ENCODE measurements at places on chromosomes 2 and 18.

DNA sequence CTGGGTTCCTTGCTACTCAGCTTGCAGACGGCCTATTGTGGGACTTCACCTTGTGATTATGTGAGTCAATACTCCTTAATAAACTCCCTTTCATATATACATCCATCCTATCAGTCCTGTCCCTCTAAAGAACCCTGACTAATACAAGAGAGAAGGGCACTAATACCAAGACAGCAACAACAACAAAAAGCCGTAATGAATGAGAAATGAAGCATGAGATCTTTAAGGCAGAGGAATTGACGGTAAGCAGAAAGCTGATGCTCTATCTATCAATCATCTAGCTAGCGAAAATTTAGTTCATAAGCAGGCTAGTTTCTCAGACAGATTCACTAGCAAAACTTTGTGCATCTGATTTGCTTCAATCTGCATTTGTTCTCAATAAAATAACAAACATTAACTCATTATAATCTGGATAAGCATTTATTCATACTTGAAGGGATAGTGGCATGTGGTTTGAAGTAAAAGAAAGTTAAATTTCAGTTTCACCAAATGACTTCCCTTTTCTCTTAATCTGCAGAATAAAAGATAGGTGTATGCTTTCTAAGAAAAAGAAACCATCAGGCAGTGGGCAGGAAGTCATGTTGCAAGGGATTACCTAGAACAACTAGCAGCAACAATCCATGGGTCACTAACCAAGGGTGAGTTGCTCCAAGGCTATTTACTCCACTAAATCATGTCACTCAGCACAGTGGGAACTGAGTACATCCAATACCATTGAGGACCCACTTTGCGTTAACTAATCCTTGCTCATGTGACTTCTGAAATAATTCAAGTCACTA, 376.5 kb downstream of the TMEM182 start:
- no peak for DNase-seq

- no peak for DNase-seq
Measured at GRCh38 chr2:241110607-241111439, 8.7 kb upstream of the MTERF4 start.

DNA sequence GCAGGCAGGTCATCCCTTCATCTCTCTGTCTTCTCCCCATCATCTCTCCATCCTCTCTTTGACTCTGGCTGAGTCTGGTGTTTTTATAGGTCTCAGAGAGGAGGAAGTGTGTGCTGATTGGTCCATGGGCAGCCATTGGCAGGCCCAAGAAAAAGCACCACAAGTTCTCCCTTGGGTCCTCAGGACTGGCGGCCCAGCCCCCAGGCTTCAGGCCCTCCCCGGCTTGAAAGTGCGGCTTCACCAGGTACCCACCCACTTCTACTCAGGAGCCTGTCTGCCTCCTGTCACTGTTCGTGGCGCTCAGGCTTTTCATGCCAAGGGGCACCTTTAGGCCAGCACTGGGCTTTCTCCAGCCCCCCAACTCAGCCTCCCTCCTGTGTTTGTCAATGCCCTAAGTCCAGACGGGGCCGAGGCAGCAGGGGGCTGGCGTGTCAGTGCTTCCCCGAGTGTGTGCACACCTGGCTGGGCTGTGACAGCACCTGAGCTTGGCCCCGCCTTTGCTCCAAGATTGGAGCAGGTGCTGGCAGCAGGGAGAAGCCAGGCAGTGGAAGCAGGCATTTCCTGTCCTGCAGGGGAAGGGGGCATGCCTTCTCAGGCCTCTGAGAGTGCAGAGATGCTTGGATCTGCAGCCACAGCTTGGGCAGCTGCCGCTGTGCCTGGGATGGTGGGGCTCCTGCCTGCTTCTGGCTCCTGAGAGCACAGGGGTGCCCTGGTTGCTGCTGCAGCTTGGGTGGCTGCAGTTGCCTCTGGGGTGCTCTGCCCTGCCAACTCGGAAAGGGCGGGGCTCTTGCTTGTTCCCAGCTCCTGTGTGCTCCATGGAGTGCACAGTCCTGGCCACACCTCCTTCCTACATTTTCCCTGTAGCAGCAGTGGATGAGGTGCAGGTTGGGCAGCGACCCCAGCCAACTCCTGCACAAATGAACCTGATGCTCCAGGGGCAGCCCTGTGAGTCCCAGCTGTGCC, 34.1 kb downstream of the FBXO48 start:
- DNase-seq = no peak

DNA sequence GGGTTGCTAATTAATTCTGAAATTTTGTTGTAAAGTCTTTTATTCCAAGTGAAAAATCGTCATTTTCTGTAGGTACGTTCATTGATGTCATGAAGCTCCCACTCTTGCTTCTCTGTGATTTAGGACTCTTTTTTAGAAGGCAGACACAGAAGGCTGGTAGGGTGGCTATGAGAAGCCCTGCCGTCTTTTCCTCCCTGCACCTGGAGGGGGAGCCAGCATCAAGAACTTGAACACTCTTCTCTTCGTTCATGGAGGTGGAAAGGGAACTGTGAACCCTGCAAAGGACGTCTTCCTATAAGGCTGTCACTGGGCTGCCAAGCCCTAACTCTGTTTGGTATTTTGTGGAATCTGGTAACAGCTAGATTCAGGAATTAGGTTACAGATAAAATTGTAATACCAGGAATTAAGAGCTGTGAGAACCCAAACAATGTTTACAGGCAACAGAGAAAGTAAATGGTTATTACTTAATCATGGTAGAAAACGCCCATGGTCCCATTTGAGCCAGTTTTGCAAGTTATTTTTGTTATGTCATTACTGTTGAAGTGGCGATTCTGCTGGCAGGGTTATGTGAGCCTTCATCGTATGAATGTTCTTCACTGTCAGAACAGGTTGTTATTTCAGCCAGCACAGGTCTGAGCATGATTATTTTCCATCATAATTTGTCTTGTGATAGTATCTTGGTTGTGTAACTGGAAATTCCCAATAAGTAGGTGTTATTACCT, 112.2 kb downstream of the OSBPL6 start:
- DNase-seq = peak; percentile 28

Measured in T-helper 2 cell treated with Interferon-gamma antibody and Interleukin-4, amounts not matched to agents 5 μg/mL and 100 μg/mL, for 36 hours (primary cell).